ENCODE measurements at places on chromosomes 7 and 10.

GRCh38 chr10:10798102-10798863 is 219.4 kb upstream of the CELF2 start:
- DNase-seq: no peak

GRCh38 chr7:139902436-139903102 is 73.5 kb downstream of the TBXAS1 start:
- no peak for DNase-seq

DNA sequence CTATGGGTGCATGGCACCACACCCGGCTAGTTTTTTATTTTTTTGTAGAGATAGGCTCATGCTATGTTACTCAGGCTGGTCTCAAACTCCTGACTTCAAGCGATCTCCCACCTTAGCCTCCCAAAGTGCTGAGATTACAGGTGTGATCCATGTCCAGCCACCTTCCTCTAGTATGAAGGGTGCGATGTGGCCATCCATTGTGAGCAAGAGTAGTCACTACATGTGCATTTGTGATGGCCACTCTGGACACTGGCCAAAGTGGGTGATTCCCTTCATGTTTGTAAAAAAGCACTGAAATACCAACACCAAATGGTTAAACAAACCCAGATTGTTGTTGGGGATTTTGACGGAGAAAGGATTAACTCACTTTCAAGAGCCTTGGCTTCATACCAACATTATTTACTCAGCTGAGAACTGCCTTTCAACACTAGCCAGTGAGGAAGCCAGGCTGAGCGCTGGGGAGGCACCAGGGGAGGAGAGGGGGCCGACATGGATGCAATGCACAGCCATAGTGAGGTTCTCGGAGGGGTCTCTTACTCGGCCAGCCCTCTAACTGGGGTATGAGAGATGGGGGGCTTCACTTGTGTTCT is 198.1 kb upstream of the LYZL2 start:
- DNase-seq: no peak

DNA sequence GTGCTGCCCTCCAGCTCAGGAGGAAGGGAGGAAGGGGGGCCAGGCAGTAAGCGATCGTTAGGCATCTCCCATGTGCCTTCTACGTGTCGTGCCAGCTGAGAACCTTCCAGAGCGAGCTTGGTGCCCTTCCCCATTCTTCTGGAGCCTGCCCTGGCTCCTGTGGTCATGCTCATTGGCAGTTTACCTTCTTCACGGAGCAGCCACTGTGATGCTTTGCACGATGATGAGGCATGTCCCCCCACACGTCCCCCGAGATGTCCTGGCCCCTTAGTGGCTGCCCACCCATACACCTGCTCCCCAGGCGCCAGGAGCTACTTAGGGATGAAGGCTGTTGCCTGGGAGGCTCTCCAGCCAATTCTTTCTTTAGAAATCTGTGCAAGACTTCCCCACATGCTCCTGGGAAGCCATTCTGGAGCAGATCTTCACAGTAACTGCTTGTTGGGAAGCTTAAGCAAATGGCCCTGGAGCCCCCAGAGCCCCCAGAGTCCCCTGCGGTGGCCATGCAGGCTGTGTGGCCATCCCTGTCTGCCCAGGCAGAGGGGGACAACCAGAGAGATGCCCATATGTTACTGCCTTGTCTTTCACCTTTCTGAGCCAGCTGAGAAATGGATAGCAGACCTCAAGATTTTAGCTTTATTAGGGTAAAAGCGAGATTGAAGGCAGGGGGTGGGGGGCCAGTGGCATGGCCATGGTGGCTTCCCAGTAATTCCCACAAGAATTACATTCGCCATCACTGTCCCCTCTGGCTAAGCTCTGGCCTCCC is 199.0 kb downstream of the EBF3 start:
- DNase-seq: no peak

DNA sequence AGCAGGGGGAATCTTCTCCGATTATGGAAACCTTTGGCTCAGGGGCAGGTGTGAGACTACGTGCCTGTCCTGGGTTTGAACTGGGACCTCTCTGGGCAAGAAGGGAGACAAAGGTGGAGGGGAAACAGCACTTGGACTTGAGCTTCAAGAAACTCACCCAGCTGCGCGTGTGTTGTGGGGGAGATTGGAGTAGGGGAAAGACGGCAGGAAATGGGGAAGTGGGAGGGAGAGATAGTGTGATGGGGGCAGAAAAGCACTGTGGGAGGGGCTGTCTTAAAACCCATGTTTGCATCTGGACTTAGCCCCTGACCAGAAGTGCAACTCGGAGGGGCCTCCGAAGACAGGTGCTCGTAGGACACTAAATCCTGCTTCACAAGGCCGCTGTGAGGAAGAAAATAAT is 107.0 kb downstream of the HIP1 start:
- DNase-seq: no peak
